ENCODE measurements at places on chromosomes 6 and 20.

DNA sequence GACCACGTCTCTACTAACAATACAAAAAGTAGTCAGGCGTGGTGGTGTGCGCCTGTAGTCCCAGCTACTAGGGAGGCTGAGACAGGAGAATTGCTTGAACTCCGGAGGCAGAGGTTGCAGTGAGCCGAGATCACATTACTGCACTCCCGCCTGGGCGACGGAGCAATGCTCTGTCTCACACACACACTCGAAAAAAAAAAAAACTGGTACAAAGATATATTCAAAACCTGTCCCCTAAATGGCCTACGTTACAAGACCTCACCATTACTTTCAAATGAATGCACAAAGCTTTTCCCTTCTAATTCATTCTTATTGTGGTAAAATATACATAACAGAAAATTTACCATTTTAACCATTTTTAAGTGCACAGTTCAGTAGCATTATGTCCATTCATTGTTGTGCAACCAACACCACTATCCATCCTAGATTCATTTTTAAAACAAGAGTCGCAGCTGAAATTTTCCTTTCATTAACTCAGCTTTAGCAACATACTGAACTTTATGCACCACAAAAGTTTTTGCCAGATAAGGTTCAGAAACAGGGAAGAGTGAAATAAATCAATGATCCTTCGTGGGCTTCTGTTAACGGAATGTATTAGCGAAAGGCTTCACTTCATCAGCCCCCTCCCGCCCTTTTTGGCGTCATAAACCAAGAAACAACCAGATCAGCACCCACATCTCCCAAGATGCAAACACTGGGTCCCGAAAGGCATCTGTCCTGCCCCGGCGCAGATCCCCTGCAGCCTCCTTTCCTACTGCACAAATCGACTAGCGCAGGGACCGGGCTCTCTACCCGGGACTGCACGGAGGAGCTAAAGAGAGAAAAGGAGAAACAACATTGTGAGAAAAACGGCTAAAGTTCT is 825 bp upstream of the FAM135A start:
- DNase-seq = no peak

- no peak for DNase-seq
Observed at GRCh38 chr6:7550433-7550801, 8.9 kb downstream of the DSP start.

- no peak for DNase-seq
Observed at GRCh38 chr6:38739532-38739931, 24.4 kb downstream of the DNAH8 start.

DNA sequence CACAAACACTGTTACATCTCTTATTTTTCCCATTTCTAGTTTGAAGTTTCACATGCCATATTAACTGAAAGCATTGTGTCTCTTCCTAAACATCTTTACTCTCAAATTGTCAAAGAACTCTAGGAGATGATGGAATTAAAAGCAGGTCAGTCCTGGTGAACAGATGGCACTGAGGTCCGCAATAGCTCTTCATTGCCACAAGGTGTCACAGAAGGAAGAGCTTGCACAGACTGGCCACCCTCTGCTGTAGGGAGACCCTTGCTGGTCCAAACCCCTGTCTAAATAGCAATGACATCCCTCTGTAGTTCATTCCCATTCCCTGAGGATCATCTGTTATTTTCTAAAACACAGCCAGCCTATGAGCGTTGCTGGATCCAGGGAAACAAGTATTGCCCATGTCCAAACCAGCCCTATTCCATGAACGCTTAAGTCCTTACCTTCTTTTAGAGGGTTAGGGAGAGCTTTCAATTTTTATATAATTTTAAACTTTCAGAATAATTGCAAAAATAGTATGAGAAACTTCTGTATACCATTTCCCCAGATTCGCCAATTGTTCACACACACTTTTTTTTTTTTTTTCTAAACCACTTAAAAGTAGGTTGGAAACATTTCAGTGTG is 10.1 kb upstream of the HDAC2 start:
- DNase-seq = no peak

DNA sequence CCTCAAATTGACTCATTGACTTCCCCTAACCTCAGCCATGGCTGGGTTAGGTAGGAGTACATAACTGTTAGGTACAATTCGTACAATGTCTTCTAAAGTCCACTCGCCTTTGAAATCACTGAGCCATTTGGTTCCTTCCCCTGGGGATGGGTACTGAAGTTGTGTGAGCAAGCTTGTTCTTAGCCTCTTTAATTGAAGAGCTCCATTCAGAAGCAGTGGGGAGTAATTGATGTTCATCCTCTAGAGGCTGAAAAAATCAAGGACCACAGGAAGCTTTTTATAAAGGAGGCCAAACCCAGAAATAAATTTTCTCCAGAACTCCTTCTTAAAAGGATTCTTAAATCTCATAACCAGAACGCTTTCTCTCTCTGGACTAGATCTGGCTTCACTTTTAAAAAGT is 60.6 kb downstream of the ANKS1A start:
- no peak for DNase-seq

DNA sequence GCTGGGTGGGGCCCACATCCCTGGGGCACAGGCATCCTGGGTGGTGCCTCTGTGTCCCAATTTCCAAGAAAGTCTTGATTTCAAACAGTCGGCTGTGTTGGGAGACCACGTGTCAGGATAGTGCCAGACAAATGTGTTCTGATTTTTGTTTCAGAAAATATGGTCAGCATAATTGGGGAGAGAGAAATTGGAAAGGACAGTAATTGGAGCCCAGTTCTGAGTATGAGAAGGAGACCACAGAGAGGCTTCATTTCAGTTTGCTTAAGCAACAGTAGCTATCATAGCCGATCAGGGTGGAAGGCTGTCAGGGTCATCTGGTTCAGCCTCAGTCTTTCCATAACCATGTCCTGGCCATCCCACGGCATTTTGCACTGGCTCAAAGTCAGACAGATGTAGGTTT is 220.7 kb downstream of the CDC5L start:
- no peak for DNase-seq

GRCh38 chr6:34697904-34698559 is 1.5 kb upstream of the ILRUN start:
- no peak for DNase-seq
